ENCODE measurements at places on chromosomes 5 and 9. TPM values are rescaled to one million over a fixed set of nuclear protein-coding genes. Genes with fewer than 3 reads are reported as not detected.

- H3K27me3 ChIP-seq, result no peaks in the 10 kb centered on the region
- H3K36me3 ChIP-seq, result peaks cover 41% of the 10 kb centered on the region
- no peak overlapping the region for H3K4me3 ChIP-seq
- DNase-seq, result no peak
- peak overlapping the region; percentile 85 for H3K27ac ChIP-seq
- peaks cover 7% of the 10 kb centered on the region for H3K4me1 ChIP-seq
These were observed 59.1 kb downstream of the ZNF462 start for GRCh38 chr9:106922026-106922425.

Gene GARNL3
- total RNA-seq, result 1.1 TPM

GRCh38 chr5:40437452-40437861, 242.3 kb upstream of the PTGER4 start:
- H3K36me3 ChIP-seq, result no peaks in the 10 kb centered on the region
- no peaks in the 10 kb centered on the region for H3K27me3 ChIP-seq
- DNase-seq, result no peak
- no peaks in the 10 kb centered on the region for H3K4me1 ChIP-seq

DNA sequence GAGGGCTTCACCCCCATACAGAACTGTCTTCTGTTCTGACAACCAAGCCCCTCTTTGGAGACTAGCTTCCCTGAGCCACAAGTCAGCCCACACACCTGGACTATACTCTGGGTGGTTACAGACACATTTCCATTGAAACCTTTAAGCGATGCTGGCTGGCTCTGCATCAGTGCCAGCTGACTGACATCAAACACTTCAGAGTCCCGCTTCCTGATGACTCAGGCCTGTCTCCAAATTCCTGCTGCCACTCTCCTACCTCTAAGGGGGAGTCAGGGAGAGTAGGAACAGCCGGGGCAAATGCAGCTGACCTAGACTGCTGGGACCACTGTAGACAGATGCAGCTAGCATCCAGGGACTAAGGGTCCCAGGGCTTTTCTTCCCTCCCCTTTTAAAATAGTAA, 59.4 kb downstream of the SIL1 start:
- peaks cover 35% of the 10 kb centered on the region for H3K4me1 ChIP-seq
- H3K27ac ChIP-seq, result no peak overlapping the region
- H3K36me3 ChIP-seq, result no peaks in the 10 kb centered on the region
- H3K4me3 ChIP-seq, result no peak overlapping the region
- DNase-seq, result no peak

DNA sequence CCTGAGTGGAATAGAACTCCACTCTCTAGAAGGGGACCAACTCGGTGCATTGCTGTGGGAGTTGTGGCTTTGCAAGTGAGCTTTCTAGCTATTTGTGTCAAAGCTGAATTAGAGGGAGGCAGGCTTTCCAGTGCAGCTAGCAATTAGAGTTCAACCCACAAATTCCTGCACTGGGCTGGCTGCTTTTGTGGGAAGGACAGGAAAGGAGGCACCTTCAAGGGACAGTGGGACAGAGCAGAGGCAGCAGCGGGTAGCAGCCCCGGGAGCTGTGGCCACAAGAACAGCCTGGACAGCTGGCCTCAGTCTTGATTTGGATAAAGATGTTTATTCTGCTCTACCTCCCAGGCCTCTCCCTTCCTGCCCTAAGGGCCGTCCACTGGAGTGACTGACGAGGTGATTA, 83.7 kb upstream of the SLIT3 start:
- no peak overlapping the region for H3K4me3 ChIP-seq
- no peaks in the 10 kb centered on the region for H3K36me3 ChIP-seq
- no peaks in the 10 kb centered on the region for H3K4me1 ChIP-seq
- H3K27me3 ChIP-seq, result no peaks in the 10 kb centered on the region

DNA sequence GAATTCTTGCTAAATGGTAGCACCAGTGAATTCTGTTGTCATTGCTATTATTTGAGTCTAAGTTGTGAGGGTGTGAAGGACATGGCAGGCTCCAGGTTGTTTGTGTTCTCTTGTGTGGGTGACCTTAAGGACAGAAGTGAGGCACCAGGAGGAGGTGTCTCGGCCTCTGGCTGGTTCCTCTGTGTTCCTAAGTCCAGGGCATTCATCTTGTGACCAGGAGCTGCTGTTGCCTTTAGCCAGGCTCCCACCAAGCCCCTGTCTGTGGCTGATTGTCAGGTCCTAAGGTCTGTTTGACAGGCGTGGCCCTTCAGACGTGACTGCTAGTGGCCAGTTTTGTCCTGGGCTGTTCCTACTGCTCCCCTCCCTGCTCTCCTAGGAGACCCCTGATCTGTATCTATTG, 89.4 kb downstream of the ANGPTL2 start:
- no peak overlapping the region for H3K27ac ChIP-seq
- no peak overlapping the region for H3K4me3 ChIP-seq
- H3K36me3 ChIP-seq, result no peaks in the 10 kb centered on the region
- no peaks in the 10 kb centered on the region for H3K27me3 ChIP-seq

- no peak overlapping the region for H3K27ac ChIP-seq
- H3K27me3 ChIP-seq, result no peaks in the 10 kb centered on the region
- no peaks in the 10 kb centered on the region for H3K36me3 ChIP-seq
These were observed 211.2 kb downstream of the DAB2IP start for GRCh38 chr9:121862371-121863332.

- H3K4me3 ChIP-seq, result no peak overlapping the region
- no peak for DNase-seq
- peaks cover 52% of the 10 kb centered on the region for H3K27me3 ChIP-seq
- H3K36me3 ChIP-seq, result no peaks in the 10 kb centered on the region
- peak overlapping the region; percentile 64 for H3K27ac ChIP-seq
These were observed 115.6 kb upstream of the COL5A1 start for GRCh38 chr9:134525841-134526583.

Gene MTAP
- total RNA-seq, result 37.4 TPM

Gene VDAC1
- total RNA-seq, result 220 TPM

GRCh38 chr5:86605881-86606280, 11.9 kb upstream of the COX7C start:
- H3K4me3 ChIP-seq, result no peak overlapping the region
- H3K27ac ChIP-seq, result no peak overlapping the region
- no peaks in the 10 kb centered on the region for H3K36me3 ChIP-seq
- H3K27me3 ChIP-seq, result no peaks in the 10 kb centered on the region
- H3K4me1 ChIP-seq, result no peaks in the 10 kb centered on the region

DNA sequence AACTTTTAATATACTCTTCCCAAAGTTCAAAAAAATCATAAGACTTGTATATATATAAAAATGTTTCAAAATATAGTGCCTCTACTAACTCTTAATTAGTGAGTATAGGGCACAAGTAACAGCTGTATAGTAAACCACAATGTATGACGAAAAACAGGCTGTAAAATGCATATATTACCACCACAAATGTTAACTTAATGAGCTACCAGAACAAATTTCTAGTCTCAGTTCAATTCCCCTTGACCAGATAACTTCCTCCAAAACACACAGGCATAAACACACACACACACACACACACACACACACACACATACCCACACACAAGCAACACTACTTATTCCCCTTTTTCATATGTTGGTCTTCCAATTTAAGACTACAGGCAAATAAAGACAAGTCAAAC, 78.8 kb downstream of the FBXL17 start:
- no peak for DNase-seq
- no peak overlapping the region for H3K27ac ChIP-seq
- no peaks in the 10 kb centered on the region for H3K27me3 ChIP-seq
- H3K36me3 ChIP-seq, result no peaks in the 10 kb centered on the region

GRCh38 chr5:18010053-18010452, 375.8 kb downstream of the TAF11L14 start:
- no peak overlapping the region for H3K4me3 ChIP-seq
- H3K27me3 ChIP-seq, result no peaks in the 10 kb centered on the region
- no peaks in the 10 kb centered on the region for H3K36me3 ChIP-seq
- H3K4me1 ChIP-seq, result no peaks in the 10 kb centered on the region
- no peak for DNase-seq

Gene AQP7
- 0.15 TPM for total RNA-seq

Gene ARHGEF37
- 29.3 TPM for total RNA-seq

DNA sequence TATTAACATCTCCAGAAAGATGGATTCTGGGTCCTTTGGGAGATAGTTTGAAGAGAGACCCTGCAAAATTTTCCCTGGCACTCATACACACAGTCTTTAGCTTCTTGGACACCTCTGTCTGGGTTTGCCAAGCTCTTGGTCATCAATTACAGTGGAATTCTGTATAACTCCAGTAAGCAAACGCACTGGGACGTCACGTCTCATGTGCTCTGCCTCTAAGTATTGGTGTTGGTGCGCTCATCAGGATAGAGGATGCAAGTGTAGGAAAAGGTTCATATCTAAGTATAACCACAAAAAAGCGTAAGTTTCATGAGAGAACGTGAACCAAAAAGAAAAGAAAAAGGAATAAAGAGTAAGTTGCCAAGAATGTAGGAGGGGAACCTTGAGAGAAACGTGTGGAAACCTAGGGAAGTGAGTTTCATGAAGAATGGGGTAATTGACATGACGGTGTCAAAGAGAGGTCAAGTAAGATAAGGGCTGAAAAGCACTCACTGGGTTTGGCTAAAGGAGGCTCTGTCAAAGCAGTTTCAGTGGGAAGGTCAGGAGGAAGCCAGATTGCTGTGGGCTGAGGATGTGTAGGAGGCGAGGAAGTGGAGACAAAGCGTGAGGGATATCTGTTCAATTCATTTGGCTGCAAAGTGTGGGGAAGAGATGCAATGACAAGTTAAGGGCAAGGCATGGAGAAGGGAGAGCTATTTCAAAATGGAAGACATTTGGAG, 92.7 kb downstream of the RAD23B start:
- H3K4me3 ChIP-seq, result no peak overlapping the region
- no peaks in the 10 kb centered on the region for H3K36me3 ChIP-seq
- H3K4me1 ChIP-seq, result no peaks in the 10 kb centered on the region

Gene LPCAT1
- 11.3 TPM for total RNA-seq

GRCh38 chr5:98749046-98749445, 24.4 kb upstream of the RGMB start:
- no peaks in the 10 kb centered on the region for H3K4me1 ChIP-seq
- no peaks in the 10 kb centered on the region for H3K36me3 ChIP-seq
- H3K4me3 ChIP-seq, result no peak overlapping the region
- no peaks in the 10 kb centered on the region for H3K27me3 ChIP-seq

Gene C9orf153
- not detected for total RNA-seq

Gene HSDL2
- 18.5 TPM for total RNA-seq

DNA sequence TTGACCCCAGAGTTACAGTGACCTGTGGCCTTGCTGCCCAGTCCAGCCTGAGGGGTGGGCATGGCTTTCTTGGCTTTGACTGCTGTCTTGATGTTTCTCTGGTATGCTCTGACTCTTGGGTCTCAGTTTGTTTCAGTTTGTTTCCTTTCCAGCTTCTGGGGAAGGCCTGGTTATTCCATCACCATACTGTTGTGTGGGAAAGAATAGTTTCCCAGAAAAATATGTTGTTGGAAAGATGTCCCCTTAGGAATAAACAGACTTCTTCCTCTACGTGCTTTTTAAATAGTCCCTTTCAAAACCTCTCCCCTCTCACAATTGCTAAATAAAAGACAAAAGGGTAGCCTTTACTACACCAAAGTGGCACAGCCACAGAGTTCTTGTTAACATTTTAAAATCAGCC, 49.5 kb downstream of the EGFLAM start:
- H3K27me3 ChIP-seq, result no peaks in the 10 kb centered on the region
- H3K4me1 ChIP-seq, result no peaks in the 10 kb centered on the region
- no peak for DNase-seq
- no peak overlapping the region for H3K27ac ChIP-seq
- H3K36me3 ChIP-seq, result no peaks in the 10 kb centered on the region

GRCh38 chr9:115121181-115121580, 3.2 kb upstream of the TNC start:
- H3K4me3 ChIP-seq, result no peak overlapping the region
- H3K36me3 ChIP-seq, result no peaks in the 10 kb centered on the region
- peaks cover 48% of the 10 kb centered on the region for H3K4me1 ChIP-seq
- H3K27ac ChIP-seq, result no peak overlapping the region

- H3K27ac ChIP-seq, result no peak overlapping the region
- no peaks in the 10 kb centered on the region for H3K27me3 ChIP-seq
- H3K4me1 ChIP-seq, result no peaks in the 10 kb centered on the region
- H3K36me3 ChIP-seq, result no peaks in the 10 kb centered on the region
- no peak overlapping the region for H3K4me3 ChIP-seq
These were observed 126.5 kb downstream of the MRPL36 start for GRCh38 chr5:1673042-1673677.

Gene CDO1
- not detected for total RNA-seq

DNA sequence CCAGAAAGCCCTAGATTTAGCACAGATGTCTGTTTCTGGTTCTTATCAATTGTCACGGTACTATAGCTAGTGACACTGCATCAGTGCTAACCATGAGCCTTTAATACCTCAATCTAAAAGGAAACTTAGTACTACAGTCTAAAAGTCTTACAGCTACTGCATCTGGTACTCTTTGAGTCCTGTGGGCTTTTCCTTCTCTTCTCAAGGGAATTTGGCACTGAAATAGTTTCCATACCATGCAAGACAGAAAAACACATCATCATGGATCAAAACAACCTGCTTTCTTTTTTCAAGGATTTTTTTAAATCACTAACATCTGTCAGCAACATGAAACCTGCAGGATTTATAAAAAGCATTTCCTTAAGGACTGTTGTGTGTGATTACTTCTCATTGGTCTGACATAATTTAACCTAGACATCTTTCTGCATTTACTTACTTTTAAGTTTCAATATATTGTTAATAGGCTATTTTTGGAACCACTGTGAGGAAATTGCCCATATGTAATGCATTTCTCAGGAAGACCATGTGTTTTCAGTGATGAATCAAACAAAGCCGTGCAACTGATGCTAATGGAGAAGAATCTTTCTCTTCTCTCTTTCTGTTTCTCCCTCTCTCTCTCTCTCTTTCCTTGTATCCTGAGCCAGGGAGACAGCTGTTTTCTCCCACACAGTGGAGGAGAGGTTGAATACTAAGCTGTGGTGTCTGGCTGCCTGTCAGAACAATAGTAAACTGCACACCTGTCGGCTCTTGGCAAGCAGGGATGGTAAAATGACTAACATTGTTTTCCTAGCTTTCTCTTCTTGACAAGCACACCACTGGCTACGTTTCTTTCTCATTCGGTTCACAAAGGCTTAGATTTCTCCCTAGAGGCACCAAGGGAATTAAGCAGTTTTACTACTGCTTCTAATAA, 273.4 kb downstream of the CSNK1G3 start:
- H3K4me1 ChIP-seq, result peaks cover 20% of the 10 kb centered on the region
- H3K27me3 ChIP-seq, result no peaks in the 10 kb centered on the region
- no peak overlapping the region for H3K27ac ChIP-seq
- no peak for DNase-seq
- H3K4me3 ChIP-seq, result no peak overlapping the region

GRCh38 chr5:51495672-51496071, 112.4 kb downstream of the ISL1 start:
- no peaks in the 10 kb centered on the region for H3K36me3 ChIP-seq
- no peaks in the 10 kb centered on the region for H3K27me3 ChIP-seq
- H3K4me1 ChIP-seq, result no peaks in the 10 kb centered on the region
- H3K27ac ChIP-seq, result no peak overlapping the region
- no peak for DNase-seq
- H3K4me3 ChIP-seq, result no peak overlapping the region

- peak within 1 kb of the TSS; percentile 50 for H3K27ac ChIP-seq
- H3K4me3 ChIP-seq, result peak within 1 kb of the TSS; percentile 28
- H3K4me1 ChIP-seq, result no peaks in the 10 kb centered on the region
- H3K36me3 ChIP-seq, result no peaks in the 10 kb centered on the region
- H3K27me3 ChIP-seq, result no peaks in the 10 kb centered on the region
- DNase-seq, result no peak
These were observed at the start of gene ECSCR for GRCh38 chr5:139462586-139463276. TSS of gene ECSCR (minus strand) at chr5:139462743. CDS start at chr5:139462670, 73 bp downstream.

Gene AJM1
- 1.3 TPM for total RNA-seq

Data from esophagus squamous epithelium (tissue), 5 donors.